ENCODE measurements at places on chromosomes 6 and 20. TPM values are rescaled to one million over a fixed set of nuclear protein-coding genes. Genes with fewer than 3 reads are reported as not detected.

Gene FIG4
- 6.7 TPM for polyA plus RNA-seq

- no peak for DNase-seq
Observed at GRCh38 chr20:57047281-57048026, 219.0 kb downstream of the BMP7 start.

- DNase-seq = no peak
Observed at GRCh38 chr6:57108691-57109090, 18.7 kb downstream of the ZNF451 start.

Gene CDH26
- polyA plus RNA-seq = 2.4 TPM

DNA sequence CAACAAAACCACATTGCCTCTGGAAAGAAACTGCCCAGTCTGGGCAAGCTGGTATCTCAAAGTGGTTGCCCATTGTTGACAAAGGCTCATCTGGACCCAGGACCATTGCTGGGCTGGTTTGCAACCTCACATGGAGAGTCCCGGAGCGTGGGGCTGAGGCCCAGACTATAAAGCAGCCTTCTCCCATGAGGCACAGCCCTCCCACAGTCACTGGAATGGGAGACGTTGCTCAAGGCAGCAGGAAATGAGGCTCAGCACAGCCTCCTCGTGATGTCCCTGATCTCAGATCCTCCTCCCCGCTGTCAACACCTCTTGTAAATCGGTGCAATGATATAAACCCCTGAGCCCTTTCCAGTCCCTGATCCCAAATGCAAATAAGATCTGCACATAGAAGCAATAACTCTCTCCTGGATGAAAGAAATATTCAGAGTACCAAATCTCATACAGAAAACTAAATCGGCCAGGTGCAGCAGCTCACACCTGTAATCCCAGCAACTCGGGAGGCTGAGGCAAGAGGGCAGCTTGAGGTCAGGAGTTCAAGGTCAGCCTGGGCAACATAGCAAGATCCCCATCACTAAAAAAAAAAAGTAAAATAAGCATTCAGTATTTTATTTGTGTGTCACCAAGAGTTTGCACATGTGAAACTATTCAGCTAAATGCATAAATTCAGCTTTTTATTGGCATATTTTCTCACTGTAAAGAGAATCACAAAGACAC, 103.0 kb upstream of the RREB1 start:
- no peak for DNase-seq

Gene RIN2
- 22.3 TPM for polyA plus RNA-seq
